ENCODE measurements at places on chromosomes 2 and 18. TPM values are rescaled to one million over a fixed set of nuclear protein-coding genes. Genes with fewer than 3 reads are reported as not detected.

Gene ABCA12
- total RNA-seq = not detected

Gene FBXO48
- total RNA-seq = 0.44 TPM

Gene FKBP1B
- 2.0 TPM for total RNA-seq

Gene POTEC
- total RNA-seq = not detected

Gene CD302
- total RNA-seq = 4.2 TPM

Gene CDH19
- not detected for total RNA-seq

Gene EMILIN1
- 203 TPM for total RNA-seq

Gene LANCL1
- total RNA-seq = 43.7 TPM

Gene EMX1
- total RNA-seq = not detected

Gene RND3
- total RNA-seq = 269 TPM

Gene PLCL1
- total RNA-seq = under 0.01 TPM

Gene TUBA3E
- total RNA-seq = not detected

Gene CHRNA1
- total RNA-seq = 0.66 TPM

Measured in placental pericyte (primary cell).